T-cell (primary cell): ENCODE measurements at places on chromosomes 16 and 17. TPM values are rescaled to one million over a fixed set of nuclear protein-coding genes. Genes with fewer than 3 reads are reported as not detected.

DNA sequence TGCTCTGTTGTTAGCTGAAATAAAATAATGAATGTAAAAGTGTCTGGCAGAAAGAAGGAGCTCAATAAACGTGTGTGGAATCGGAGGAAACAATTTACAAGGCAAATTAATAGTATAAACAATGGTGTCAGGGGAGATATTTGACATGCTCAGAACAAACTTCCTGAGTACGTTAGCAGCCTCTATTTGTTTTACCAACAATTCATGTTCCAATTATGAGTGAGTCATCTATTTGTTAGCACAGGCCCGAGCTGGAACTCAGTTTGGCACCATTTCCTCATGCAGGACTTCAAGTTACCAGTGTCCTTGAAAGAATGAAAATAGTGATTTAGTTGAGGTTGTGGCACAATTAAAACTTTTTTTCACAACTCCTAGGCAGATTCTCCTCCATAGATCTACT, 9.1 kb downstream of the ASIC2 start:
- DNase-seq, result no peak

DNA sequence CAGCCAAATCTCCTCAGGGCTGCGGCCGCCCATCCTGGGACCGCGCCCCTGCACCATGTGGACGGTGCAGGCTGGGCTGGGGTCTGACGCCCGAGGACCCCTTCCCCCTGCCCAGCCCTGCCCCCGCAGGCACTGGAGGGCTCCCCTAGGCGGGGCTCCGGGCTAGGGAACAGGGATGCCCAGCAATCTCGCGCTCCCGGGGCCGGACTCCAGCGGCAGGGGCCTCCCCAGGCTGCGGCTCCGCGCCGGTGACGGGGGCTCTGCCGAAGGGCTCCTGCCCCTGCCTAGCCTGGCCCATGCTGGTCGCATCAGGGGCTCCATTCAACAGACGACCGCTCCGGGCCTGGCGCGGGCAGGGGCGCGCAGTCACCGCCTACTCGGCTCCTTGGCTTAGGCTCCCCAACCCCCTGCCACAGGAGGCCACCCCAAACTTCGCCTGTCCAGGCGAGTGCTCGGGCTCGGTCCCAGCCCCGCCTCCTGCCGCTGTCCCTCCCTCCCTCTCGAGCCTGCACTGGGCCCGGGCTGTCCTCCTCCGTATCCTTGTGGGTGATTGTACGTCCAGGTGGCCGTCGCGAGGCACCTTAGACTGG, 27.4 kb upstream of the ADORA2B start:
- no peak for DNase-seq

DNA sequence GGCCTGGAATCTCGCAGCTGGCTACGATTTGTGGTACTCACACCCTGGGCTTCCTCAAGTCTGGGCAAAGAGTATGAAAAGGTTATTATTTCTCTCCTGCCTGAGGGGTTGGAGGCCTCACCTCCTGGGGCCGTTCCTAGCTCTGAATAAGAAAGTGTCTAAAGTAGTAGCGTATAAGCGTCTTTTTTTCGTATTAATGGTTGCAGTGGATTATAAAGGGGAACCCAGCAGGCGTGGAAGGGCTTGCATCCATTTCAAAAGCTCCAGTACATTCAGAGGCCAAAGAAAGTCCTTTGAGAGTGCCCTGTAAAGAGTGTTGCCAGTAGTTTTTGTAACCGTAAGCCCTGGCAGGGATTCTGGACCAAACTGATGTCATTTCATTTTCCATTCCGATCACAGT, 72.2 kb upstream of the MPHOSPH6 start:
- no peak for DNase-seq

DNA sequence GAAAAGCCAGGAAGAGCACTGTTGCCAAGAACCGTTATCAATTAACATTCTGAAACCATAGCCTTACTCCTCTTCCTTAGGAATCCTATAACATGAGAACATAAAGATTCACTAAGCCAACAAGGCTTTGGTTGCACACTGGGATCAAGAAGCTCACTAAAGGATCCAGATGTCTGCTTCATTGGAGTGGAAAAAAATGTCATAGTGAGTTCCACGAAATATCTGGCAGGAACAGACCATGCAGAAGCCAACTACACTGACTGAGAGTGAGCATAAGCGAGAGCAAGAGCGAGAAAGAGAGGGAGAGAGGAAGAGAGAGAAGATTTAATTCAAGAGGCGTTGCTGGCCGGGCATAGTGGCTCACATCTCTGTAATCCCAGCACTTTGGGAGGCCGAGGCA, 13.4 kb upstream of the MEIOC start:
- DNase-seq, result no peak

GRCh38 chr17:6350806-6351205, 84.1 kb downstream of the AIPL1 start:
- DNase-seq, result no peak

- DNase-seq, result no peak
Measured at GRCh38 chr17:29393436-29393835, 3.3 kb downstream of the TAOK1 start.

DNA sequence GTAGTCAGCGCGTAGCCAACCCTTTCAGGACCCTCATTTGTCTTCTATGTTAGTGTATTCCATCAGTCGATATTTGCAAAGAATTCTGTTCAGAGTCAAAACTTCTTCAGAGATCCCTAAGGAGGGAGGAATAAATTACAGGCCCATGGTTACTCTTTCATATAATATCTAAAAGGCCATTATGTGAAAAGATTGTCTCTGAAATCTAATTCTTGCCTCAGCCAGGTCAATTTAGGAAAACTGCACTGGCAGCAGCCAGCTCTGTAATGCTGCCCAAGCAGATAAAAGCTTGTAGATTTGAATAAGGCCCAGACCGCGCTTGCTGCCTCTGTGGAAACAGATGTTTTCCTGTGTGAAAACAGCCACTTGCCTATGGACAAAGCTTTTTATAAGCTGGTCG, 379.8 kb downstream of the CNTNAP4 start:
- no peak for DNase-seq

DNA sequence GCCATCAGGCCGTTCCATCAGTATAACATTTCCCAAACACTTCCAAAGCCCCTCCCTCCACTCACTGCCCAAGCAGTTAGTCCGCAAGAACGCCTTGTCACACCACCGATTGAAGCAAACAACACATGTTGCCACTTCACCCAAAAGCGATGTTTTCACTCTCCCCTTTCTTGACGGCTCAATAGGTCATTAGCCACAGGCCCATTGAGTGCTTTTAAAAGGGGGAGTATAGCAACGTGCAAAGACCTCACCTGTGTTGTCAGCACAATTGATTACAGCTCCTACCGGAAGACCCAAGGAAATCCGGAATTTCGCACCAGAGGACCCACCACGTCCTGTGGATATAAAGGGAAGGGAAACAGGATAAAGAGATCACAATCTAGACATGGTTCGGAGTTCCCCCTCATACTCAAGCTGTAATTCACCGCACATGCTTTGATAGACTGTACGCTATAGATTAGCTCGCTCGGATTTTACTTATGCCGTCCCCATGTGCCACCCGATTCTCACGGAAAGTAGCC, 690 bp downstream of the RPL23 start:
- no peak for DNase-seq

- no peak for DNase-seq
Measured at GRCh38 chr17:81804559-81805399, 829 bp downstream of the GCGR start.

- DNase-seq, result no peak
Measured at GRCh38 chr16:85943711-85944110, 44.7 kb downstream of the IRF8 start.

DNA sequence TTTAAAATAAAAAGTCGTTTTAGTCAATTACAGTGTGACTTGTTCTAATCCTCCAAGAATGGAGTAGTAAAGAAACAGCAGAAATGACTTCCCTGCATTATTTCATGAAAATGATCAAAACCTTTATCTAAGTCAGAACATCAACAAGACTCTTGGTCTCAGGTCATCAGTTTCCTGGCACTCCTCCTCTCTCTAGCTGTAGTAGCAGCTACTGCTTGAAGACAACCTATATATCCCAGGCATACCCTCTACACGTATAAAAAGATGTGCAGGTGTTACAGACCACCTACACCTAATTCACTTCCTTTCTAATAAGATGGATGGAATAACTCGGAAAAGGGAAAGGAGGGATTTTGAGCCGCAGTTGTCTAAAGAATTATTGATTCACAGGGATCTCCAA, 1.6 kb upstream of the FBF1 start:
- DNase-seq, result no peak

- DNase-seq, result no peak
Measured at GRCh38 chr16:56667581-56668571, at the start of gene MT1G. Gene MT1G (minus strand): TSS chr16:56668065. CDS start chr16:56667993, 72 bp downstream.

DNA sequence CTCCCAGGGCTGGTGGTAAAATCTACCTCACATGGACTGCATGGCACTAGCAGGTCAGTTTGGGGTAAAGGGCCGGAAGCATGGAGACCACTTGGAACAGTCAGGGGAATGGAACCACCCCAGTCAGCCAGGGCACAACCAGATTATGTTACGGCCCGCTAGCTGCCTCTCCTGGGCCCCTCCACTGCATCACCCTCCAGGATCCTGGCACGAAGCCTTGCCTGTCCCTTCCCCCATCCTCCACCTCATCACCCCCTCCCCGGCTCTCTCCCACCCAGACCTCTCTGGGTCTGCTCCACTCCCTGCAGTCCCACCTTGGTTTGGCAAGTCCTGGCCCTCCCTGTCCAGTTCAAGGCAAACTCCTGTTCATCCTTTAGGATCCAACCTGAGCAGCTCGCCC, 91.7 kb downstream of the CLEC16A start:
- no peak for DNase-seq

DNA sequence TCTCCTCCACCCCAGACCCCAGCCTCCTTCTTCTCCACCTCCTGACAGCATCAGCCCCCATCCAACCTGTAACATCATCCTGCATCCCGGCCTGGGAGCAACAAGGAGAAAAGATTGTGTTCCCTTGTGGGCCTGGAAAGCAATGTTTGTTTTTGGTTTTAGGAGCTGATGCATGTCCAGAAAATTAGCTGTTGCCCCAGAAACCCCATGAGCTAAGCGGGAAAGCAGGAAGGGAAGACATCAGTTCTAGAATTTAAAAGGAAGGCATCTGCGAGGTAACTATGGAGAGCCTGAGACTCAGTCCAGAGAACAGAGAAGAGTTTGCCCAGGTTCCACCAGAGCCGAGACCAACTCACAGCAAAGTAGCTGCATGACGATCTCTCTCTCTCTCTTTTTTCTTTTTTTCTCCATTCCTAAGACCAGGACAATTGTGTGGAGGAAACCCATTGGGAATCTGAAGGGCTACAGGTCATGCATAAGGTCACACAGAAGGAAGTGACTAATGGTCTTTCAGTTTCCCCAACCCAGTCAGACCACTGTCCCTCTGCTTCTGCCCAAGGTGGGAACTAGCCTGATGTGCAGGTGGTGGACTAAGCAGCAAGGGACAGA, 124.4 kb downstream of the SLC39A11 start:
- no peak for DNase-seq

- no peak for DNase-seq
Measured at GRCh38 chr17:71548540-71549190, 572.2 kb upstream of the SOX9 start.

DNA sequence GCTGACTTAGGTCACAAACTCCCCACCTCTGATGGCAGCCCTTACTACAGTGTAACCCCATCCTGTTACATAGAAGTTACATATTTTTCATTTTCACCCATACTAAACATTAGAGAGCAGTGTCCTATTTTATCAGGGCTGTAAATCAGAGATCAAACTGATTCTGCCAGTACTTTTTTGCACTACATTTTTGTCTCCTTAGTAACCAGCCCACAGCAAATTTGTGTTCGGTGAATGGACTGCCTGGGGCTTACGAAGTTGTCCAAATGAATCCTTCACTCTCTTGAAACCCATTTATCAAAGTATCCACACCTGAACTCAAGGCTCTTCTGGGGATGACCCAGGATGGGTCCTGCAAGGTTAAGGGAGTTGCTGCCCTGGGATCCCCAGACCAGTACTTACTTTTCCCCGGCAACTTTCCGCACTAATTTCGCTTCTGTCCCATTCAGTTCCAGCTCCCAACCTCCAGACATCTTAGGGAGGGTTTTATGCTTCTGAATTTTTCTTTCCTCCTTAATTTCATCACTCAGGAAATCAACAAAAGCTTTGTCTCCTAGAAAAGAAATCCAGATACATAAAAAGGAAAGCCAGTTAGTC, 1.1 kb downstream of the C1QBP start:
- no peak for DNase-seq

DNA sequence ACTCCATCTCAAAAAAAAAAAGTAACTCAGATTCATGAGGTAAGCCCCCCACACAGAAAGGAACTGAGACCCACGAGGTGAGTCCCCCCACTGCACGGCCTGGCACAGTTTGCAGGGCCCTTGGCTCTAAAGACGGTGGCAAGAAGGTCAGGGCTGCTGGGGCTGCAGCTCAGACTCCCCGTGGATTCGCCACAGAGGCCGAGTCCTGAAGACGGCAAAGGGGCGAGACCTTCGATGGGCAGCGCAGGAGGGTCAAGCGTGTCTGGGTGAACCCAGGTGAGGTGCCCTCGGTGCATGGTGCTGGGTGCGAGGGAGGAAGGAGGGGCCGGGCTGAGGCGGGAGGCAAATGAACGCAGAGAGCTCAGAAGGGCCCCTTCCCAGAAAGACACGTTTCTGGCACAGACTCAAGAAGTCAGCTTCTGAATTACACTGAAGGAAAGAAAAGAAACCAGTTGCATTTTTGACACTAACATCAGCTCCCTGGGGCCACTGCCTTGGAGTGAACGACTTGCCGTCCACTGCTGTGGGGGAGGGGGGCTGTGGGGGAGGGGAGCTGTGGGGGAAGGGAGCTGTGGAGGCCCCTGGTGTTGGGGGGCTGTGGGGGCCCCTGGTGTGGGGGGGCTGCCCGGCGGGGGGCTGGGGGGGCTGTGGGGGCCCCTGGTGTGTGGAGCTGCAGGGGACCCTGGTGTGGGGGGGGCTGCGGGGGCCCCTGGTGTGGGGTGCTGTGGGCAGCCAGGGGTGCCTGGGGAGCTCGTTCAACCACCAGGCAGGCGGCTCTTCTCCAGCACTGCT, 69.8 kb upstream of the METRNL start:
- no peak for DNase-seq

DNA sequence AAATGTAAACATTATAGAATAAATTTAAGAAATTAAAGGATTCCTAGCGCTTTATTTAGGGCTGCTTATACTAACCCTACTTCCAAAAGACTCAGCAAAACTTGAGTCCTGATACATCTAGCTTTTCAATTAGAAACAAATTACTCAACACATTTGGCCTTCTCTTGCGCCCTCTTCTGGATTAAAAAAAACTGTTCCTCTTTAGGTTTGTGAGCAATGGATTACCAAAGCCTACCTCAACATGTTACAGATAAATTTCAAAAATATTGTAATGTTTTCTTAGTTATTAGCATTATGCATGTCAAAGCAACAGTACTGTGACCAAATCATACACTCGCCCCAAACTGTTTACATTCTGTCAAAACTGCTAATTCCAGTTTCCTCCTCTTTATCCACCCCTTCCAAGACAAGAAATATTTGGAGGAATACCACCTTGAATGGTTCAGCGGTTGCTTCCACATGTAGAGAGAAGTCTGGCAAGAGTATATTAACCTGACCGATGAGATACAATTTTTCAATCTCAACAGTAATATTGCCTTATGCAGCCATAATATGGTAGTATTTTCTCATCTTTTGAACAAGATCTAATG, 2.7 kb downstream of the NUFIP2 start:
- no peak for DNase-seq

- no peak for DNase-seq
Measured at GRCh38 chr17:78257810-78258322, 26.4 kb downstream of the TMEM235 start.

- no peak for DNase-seq
Measured at GRCh38 chr17:8695916-8696415, 48.7 kb downstream of the CCDC42 start.

COX11 gene
- 56.0 TPM for total RNA-seq

PRAC2 gene
- not detected for total RNA-seq

GPRC5C gene
- total RNA-seq, result 0.55 TPM

RAB11FIP3 gene
- total RNA-seq, result 44.1 TPM

LDHD gene
- total RNA-seq, result 0.26 TPM

RIPOR1 gene
- total RNA-seq, result 60.2 TPM

SKAP1 gene
- total RNA-seq, result 140 TPM

MYH13 gene
- not detected for total RNA-seq

ENO3 gene
- 36.3 TPM for total RNA-seq
